AG09319 (cell line): ENCODE measurements at places on chromosomes 16 and 17.

GRCh38 chr17:47720196-47720595 is 12.8 kb upstream of the TBX21 start:
- DNase-seq, result no peak

DNA sequence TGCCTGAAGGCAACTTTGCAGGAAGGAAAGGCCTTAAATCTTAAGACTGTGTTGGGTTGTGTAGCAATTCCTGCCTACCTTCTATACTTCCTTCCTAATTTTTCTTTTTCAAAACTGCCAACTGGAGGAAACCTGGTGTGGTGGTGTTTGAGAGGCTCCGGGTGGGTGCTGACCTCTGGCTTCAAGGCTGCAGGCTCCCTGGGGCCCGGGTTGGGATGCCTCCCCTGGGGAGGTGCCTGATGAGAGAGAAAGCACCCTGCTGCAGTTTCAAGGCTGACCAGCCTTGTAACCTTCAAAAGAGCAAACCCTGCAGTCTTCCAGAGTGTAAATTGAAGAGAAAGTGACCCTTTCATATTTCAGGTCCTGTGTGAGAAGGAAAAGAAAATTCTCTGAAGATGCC is 55.9 kb downstream of the MSI2 start:
- DNase-seq, result no peak

DNA sequence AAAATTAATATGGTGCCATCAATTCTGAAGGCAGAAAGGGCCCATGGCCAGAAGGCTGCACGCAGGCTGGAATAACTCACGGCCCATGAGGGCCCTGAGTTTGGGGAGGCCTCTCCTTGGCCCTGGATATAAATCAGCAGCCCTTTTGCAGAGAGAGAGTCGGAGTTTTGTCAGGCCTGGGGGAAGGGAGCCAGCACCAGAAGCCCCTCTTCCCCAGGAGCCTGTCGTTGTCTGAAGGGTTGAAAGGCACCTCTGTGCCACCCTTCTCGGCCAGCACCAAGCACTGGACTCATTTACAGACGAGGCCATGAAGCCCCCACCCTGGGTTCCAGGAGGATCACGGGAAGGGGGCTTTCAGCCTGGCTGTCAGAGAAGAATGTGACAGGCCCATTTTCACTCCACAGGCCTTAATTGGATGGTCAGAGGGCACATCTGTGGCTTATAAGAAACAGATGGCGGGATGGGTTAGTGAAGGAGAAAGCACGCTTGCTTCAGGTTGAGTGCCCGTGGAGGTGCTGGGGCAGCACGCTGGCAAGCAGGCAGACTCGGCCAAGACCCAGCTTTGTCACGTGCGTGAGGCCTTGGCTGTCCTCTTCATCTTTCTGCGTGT is 140.6 kb downstream of the CLEC16A start:
- DNase-seq, result no peak

- DNase-seq, result peak; percentile 44
Observed at GRCh38 chr17:43599835-43600234, 53.7 kb upstream of the ETV4 start.

- peak; percentile 14 for DNase-seq
Observed at GRCh38 chr17:1232786-1233185, 37.5 kb upstream of the BHLHA9 start.

GRCh38 chr17:32126746-32127145 is 15.6 kb upstream of the RHOT1 start:
- no peak for DNase-seq

GRCh38 chr16:71681360-71681759 is 43.1 kb downstream of the PHLPP2 start:
- no peak for DNase-seq

DNA sequence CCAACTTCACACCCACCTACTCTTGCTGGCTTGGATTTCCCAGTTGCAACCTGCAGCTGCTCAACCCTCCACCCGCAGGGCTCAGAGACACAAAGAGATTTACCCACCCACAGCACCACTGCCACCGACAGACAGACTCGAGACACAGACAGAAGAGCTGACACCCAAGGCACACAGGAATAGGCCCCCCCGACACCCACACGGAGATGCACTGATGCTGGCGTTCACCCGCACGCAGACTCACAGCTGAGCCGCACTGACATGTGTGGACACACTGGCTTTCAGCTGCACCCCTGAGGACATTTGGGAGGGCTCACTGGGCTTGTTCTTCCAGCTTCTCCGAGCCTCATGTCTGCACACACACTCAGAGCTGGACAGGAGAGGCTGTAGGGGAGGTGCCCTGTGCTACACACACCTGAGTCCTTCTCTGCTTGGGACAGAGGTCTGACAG is 8.2 kb downstream of the STX1B start:
- DNase-seq, result no peak

- DNase-seq, result no peak
Observed at GRCh38 chr17:63626551-63627180, 4.4 kb downstream of the MAP3K3 start.

GRCh38 chr16:56771558-56772279 is 41.8 kb downstream of the NUP93 start:
- no peak for DNase-seq

DNA sequence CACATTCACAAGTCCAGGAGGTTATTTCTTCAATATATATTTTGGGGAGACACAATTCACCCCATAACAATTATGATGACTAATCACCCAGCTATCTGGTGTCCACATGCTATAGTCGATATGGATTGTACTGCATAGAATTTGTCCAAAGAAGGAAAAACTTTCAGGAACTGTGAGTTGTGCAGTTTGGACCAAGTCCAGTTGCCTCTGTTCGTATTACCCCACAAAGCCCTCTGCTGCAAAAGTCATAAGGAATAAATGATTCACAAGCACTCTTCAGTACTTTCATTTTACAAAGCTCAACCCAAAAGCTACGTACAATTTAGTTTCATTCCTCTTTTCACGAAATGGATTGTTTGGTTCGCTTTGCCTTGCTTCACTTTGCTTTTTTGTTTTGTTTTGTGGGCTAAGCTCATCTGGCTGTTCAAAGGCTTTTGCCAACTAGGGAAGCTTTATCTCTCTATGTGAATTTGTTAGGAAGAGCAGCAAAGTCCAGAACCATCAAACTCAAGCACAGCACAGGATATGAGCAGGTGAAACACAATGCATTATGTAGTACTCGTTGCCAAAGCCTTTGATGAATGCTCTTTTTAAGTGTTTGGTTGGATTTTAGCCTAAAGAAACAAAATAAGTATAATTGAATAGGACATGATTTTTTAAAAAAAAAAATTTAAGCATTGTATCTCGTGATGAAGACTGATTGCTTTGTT is 98.6 kb downstream of the ZNF18 start:
- DNase-seq, result no peak

DNA sequence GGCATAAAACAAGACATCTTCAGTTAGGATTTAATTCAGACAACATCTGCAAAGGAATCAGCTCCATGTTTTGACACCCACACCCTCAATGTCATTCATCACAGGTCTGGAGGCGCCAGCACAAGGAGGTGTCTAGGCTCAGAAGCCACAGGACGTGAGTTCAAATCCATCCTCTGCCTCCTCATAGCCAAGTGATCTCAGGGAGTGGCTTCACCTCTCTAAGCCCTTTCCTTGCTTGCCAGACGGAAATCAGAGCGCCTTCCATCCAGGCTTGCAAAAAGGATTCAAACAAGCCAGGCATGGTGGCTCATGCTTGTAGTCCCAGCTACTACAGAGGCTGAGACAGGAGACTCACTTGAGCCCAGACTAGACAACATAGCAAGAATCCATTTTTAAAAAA is 84.6 kb downstream of the GSG1L start:
- no peak for DNase-seq

- no peak for DNase-seq
Observed at GRCh38 chr17:80785477-80786178, 206.0 kb upstream of the CHMP6 start.

DNA sequence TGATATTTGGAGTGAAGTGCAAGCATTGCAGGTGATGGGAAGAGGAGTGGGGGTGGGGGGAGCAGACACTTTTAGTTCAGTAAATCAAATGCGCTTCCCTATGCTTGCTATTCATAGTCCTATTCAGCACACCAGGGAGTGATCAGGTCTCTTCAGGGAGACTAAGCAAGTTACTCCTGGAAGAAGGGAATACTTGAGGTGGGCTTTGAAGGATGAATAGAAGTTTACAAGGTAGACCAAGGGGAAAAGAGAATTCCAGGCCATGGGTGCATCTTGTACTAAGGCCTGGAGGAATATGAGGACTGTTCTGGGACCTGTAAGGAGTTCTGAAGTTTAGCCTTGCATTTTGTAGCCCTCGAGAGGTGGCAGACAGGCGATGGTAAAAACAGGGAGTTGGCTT is 40.1 kb upstream of the LGALS9 start:
- DNase-seq, result no peak

DNA sequence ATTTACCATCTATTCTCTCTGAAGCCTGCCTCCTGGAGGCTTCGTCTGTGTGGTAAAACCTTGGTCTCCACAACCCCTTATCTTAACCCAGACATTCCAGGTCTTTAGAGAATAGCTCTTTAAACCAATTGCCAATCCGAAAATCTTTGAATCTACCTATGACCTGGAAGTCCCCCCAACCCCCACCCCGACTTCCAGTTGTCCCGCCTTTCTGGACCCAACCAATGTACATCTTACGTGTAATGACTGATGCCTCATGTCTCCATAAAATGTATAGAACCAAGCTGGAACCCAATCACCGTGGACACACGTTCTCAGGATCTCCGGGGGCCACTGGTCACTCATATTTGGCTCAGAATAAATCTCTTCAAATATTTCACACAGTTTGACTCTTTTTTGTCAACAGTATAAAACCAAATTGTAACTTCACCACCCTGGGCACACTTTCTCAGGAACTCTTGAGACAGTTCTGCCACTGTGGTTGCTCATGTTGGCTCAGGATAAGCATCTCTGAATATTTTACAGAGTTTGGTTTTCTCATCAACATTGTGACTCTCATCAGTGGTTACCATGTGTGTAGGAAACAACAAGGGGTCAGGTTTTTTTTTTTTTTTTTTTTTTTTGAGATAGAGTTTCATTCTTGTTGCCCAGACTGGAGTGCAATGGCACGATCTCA is 18.1 kb upstream of the DNAH17 start:
- no peak for DNase-seq

DNA sequence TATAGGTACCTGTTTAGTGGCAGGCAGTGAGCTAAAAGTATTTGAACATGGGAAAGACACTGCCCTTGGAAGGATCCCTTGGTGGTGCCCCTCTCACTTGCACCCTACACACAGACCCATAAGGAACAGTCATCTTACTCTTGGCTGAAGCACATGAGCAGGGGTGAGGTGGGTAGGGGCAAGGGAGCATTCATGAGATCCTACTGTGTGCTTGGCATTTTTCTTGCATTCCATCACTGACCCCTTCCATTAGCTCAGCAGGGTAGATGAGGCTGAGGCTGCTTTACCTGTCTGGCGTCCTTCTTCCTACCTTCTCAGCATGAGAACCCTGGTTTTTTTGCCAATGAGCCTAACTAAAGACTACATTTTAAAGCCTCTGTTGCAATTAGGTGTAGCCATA is 48.3 kb downstream of the CCT6B start:
- no peak for DNase-seq

DNA sequence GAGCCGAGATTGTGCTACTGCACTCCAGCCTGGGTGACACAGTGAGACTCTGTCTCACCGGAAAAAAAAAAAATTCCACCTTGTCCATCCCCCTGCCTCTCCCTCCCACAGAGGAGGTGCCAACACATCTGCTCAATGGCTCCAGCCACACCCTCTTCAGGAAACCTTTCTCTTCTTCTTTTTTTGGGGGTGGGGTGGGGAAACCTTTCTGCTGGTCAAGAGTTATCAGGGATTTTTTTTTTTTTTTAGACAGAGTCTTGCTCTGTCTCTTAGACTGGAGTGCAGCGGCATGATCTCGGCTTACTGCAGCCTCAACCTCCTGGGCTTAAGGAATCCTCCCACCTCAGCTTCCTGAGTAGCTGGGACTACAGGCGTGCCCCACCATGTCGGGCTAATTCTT is 18.7 kb downstream of the TNS4 start:
- no peak for DNase-seq

DNA sequence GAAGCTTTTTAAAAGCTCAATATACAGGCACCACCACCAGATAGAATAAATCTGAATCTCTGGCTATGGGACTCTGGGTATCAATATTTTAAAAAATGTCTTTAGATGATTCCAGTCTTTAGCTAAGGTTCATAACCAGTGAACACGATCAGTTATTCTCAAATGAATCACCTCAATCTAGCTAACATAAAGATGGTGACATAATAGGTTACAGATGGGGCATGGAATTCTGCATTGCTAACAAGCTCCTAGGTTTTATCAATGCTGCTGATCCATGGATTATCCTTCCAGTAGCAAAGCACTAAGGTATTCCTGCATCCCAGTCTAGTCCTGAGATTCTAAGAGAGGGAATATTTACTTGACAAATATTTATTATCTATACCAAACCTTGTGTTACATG is 415.5 kb upstream of the CDH11 start:
- DNase-seq, result no peak

DNA sequence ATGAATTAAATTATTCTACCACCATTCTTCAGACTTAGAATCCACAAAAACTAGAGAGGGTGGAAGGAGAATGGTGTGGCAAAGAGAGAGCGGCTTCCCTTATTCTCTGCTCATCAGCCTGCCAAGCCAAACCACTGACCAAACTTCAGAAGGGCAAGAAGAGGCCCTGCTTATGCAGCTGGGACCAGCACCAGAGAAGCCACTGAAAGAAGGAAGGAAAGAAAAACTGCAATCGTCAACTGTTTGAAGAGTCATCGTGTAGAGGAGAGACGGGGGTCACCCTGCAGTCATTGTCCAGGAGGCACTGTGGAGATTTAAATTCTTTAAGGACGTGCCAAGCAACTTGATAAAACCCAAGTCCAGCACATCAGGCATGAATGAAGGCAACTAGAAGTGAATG is 15.6 kb downstream of the PMP22 start:
- no peak for DNase-seq

- DNase-seq, result no peak
Observed at GRCh38 chr16:82807311-82807710, 180.5 kb downstream of the CDH13 start.

GRCh38 chr17:2058586-2059546 is 4.0 kb downstream of the HIC1 start:
- no peak for DNase-seq
